ENCODE measurements at places on chromosomes 6 and 20. TPM values are rescaled to one million over a fixed set of nuclear protein-coding genes. Genes with fewer than 3 reads are reported as not detected.

The FGD2 gene
- total RNA-seq, result 0.33 TPM

The MAVS gene
- 4.4 TPM for total RNA-seq

The SLC13A3 gene
- total RNA-seq, result not detected

The STMND1 gene
- not detected for total RNA-seq

The SEMG2 gene
- not detected for total RNA-seq

The TRIM31 gene
- total RNA-seq, result not detected

- no peak for DNase-seq
Observed at GRCh38 chr6:52364480-52365166, 2.7 kb downstream of the PAQR8 start.

GRCh38 chr6:56664029-56664428, 21.3 kb upstream of the DST start:
- no peak for DNase-seq

DNA sequence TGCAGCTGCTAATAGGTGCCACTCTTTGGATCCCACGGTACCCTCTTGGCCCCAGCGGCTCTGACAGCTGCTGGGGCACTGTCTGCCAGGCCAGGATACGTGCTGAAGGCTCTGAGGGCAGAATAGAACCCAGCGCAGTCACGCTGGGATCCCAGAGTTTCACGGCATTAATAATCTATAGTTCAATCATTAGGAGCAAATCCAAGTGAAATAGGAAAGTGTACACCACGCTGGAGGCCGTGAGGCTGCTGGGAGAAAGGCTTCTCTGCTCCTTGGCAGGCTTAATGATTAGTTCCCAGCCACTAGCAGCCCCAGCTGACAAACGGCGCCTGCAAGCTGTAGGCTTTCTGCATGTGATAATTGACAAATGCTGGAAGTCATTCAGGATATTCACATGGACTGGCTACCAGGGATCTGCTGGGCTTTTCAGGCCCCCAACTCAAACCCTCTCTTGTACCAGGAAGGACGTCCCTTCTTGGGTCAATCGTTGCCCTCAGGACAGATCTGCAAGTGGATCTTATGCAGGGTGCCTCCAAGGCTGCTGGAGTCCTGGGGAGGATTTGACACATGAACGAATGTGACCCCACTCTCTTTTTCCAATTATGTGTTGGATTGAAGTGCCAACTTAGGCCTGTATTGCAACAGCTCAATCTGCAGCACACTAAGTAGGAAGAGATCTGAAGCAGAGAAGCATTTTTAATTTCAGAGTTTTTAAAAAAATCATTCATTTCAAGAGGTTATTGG, 50.1 kb upstream of the INSM1 start:
- DNase-seq, result no peak

- peak; percentile 15 for DNase-seq
Observed at GRCh38 chr6:106685833-106686232, 56.5 kb downstream of the QRSL1 start.

GRCh38 chr20:33685328-33686099, 671 bp downstream of the E2F1 start:
- peak; percentile 69 for DNase-seq

DNA sequence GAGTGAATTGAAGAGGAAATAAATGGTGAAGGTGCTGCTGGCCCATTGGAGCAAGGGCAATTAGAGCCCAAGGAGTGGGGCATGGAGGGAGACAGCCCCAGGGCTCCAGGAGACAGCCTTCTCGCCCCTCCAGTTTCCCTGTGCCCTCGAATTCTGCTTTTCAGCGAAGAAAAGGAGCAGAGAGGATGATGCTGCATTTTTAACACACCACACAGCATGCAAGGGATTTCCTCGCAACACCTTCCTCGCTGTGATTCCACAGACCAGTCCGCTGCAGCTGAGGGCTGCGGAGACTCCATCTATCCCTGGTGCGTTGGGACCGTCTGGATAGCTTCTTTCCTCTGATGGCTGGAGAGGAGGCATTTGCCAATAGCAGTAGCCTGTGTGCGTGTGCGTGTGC, 41.7 kb downstream of the PTCHD4 start:
- no peak for DNase-seq

GRCh38 chr20:44483112-44483511, 7.4 kb downstream of the TTPAL start:
- no peak for DNase-seq

DNA sequence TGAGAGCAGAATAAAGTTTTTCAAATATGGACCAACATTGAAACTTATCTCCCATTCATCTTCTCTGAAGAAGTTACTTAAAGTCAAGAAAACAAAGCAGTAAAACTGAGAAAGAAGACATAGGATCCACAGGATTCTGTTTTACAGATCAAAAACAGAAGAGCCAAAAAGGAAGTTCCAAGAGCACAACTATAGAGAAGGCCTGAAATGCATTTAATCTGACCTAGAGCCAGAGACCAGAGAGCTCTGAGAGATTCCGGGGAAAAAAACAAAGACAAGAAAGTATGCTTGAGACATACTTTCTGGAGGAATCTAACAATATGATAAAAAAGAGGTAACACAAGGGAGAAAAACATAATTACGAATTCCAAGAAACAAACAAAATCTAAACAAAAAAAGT, 26.1 kb downstream of the SRPK1 start:
- no peak for DNase-seq

- DNase-seq, result no peak
Observed at GRCh38 chr6:168964138-168964835, 289.4 kb downstream of the THBS2 start.
